ENCODE measurements at places on chromosomes 1 and 21.

DNA sequence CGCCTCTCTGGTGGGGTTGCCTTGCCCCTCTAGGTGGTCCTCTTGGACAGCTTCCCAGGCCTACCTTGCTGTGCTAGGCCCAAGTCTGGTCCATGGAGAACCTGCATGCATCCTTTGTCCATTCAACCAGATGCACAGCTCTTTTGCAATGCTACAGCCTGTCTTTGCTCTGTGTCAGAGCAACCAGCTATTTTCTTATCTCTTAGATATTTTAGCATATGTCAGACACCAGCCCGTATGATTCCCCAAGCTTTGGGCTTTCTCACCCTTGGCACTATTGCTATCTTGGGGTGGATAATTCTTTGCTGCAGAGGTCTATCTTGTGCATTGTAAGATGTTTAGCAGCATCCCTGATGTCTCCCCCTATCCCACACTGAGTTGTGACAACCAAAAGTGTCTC, 32.3 kb downstream of the TNN start:
- no peak for DNase-seq

GRCh38 chr1:98896711-98897445, 107.8 kb downstream of the PLPPR5 start:
- no peak for DNase-seq

DNA sequence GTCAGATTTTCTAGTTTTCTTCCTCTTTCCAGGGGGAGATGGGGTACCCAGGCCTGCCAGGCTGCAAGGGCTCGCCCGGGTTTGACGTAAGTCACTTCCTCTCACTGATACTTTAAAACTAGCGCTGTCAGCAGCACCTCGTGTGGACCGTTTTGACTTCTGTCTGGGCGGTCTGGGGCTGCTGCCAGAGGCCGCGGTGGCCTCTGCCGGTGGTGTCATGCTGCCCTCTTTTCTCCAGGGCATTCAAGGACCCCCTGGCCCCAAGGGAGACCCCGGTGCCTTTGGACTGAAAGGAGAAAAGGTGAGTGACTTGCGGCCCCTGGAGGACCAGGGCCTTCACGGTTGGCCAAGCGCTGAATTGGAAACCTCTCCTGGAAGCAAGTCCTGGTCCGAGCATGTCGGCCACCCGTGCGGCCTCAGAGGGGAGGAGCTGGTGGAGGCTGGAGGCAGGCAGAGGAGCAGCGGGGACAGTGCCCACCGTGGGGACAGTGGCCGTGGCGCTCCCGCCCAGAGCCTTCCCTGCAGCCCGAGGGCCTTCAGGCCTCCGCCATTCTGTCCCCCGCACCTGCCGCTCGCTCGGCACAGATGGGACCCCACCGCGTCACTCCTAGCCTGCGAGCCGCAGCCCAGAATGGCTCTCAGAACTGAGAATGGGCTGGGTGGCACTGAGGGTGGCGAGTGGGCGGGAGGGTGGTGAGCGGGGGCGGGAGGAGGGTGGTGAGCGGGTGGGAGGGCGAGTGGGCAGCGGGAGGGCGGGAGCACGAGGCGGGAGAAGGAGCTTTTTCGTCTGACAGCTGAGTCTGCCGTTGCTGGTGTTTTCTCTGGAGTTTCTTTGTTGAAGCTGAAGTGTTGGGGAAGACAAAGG, 9.4 kb downstream of the COL6A1 start:
- DNase-seq, result no peak

- DNase-seq, result no peak
Observed at GRCh38 chr1:226335661-226336060, 26.7 kb upstream of the LIN9 start.

DNA sequence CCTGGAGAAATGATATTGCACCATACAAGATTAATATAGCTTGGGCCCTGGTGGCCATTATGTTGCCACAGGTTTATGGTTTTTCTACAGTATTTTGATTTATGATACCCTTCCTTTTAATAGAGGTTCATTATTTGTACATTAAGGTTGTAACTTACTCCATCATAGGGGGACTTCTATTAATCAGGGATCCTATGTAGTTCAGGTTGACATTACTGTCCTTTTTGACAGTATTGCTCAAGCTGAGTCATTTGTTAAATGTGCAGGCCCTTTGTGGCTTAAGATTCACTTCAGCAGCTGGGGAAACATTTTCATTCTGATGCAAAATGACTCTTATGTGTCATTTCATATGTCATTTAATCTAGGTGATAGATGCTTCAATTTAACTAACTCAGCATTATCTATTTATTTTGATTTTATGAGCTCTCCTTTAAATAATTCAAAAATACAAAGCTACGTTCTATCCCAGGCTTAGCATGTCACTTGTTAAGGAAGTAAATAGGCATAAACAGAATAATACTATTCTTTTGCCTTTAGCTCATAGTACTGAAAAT, 686.9 kb upstream of the NCAM2 start:
- DNase-seq, result no peak

GRCh38 chr1:173495609-173496267, 18.6 kb downstream of the PRDX6 start:
- no peak for DNase-seq

DNA sequence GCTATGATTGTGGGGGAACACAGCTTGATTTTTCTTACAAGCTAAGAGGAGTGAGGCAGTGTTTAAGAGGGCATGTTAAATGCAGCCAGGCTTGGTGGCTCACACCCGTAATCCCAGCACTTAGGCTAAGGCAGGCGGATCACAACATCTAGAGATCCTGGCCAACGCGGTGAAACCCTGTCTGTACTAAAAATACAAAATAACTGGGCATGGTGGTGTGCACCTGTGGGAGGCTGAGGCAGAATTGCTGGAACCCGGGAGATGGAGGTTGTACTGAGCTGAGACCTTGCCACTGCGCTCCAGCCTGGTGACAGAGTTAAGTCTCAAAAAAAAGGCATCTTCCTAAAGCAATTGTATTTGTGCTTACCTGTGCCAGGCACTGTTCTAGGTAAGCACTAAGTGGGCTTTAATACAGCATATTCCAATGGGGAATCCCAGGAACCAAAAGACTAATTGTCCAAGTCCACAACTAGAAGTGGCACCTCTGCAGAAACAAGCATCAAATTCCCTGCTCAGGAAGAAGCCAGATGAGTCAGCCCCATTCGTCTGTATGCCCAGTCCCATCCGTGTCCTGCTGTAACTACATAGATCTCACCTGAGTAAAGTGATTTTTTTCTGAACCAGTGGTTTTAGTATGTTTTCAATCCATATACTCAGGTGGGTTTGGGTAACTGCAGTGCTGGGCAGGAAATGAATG, 4.6 kb downstream of the RCC1 start:
- DNase-seq, result no peak

GRCh38 chr1:25631750-25632485, 15.3 kb downstream of the MAN1C1 start:
- DNase-seq, result no peak

DNA sequence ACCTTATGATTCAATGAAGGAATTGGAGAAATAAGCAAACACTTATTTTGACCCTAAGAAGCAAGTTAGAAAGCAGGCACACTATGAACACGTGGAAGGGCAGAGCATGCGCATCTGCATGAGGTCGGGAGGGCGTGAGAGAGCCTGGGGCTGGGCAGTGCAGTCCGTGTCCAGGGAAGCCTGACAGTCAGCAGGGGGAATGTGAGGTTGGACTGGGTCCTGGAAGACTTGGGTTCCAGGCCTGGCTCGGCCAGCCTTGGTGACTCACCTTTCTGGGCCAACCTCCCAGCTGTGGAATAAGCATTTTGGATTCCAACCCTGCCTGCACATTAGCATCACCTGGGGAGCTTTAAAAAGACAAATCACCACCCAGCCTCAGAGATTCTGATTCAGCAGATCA, 26.6 kb upstream of the LMX1A start:
- no peak for DNase-seq

Measured in CD4-positive, alpha-beta T cell treated with Interleukin-6 at 100 ng/mL for 8 hours (primary cell).